ENCODE measurements at places on chromosomes 3 and 15. TPM values are rescaled to one million over a fixed set of nuclear protein-coding genes. Genes with fewer than 3 reads are reported as not detected.
A peak's percentile ranks its signal among the peaks of the same experiment; 100 is the strongest.

The CLRN1 gene
- polyA plus RNA-seq: not detected

The XCR1 gene
- not detected for polyA plus RNA-seq

The PAQR9 gene
- polyA plus RNA-seq: not detected

GRCh38 chr15:58724466-58724865 is 25.0 kb downstream of the ADAM10 start:
- H3K27me3 ChIP-seq: no peaks in the 10 kb centered on the region
- DNase-seq: no peak
- no peaks in the 10 kb centered on the region for H3K4me1 ChIP-seq
- no peak overlapping the region for H3K4me3 ChIP-seq

- H3K27ac ChIP-seq: no peak overlapping the region
- no peak overlapping the region for H3K4me3 ChIP-seq
- no peaks in the 10 kb centered on the region for H3K36me3 ChIP-seq
- H3K4me1 ChIP-seq: peaks cover 18% of the 10 kb centered on the region
- no peaks in the 10 kb centered on the region for H3K27me3 ChIP-seq
- DNase-seq: no peak
Observed at GRCh38 chr15:47861111-47861903, 144.0 kb downstream of the SEMA6D start.

GRCh38 chr3:104907507-104907906 is 459.2 kb upstream of the ALCAM start:
- no peak overlapping the region for H3K4me3 ChIP-seq
- H3K36me3 ChIP-seq: no peaks in the 10 kb centered on the region
- no peaks in the 10 kb centered on the region for H3K27me3 ChIP-seq
- no peaks in the 10 kb centered on the region for H3K4me1 ChIP-seq

The LRRC2 gene
- 0.46 TPM for polyA plus RNA-seq

The CHDH gene
- polyA plus RNA-seq: 9.3 TPM

GRCh38 chr3:49006408-49007067 is 653 bp upstream of the WDR6 start:
- no peaks in the 10 kb centered on the region for H3K27me3 ChIP-seq
- peak; percentile 72 for DNase-seq
- H3K4me1 ChIP-seq: no peaks in the 10 kb centered on the region
- H3K4me3 ChIP-seq: peak overlapping the region; percentile 58

All from pancreas (tissue), 10 donors.